ENCODE measurements at places on chromosomes 3 and 15. TPM values are rescaled to one million over a fixed set of nuclear protein-coding genes. Genes with fewer than 3 reads are reported as not detected.

TMC3 gene
- total RNA-seq, result 3.9 TPM

DUOX1 gene
- total RNA-seq, result under 0.01 TPM

C3orf49 gene
- not detected for total RNA-seq

NPAP1 gene
- total RNA-seq, result not detected

ARRDC4 gene
- total RNA-seq, result 16.3 TPM

RTP3 gene
- total RNA-seq, result not detected

CIDEC gene
- total RNA-seq, result under 0.01 TPM

LEO1 gene
- total RNA-seq, result 40.3 TPM

CPLX3 gene
- not detected for total RNA-seq

SH2D7 gene
- total RNA-seq, result not detected

ATP10A gene
- 13.0 TPM for total RNA-seq

NOX5 gene
- total RNA-seq, result under 0.01 TPM

FAM43A gene
- total RNA-seq, result 33.4 TPM

GOLGA6D gene
- total RNA-seq, result not detected

CFAP91 gene
- 0.85 TPM for total RNA-seq

ALDH1L1 gene
- total RNA-seq, result 4.8 TPM

ATP13A5 gene
- not detected for total RNA-seq

PTH1R gene
- 0.38 TPM for total RNA-seq

AGBL1 gene
- not detected for total RNA-seq

AQP9 gene
- not detected for total RNA-seq

EFCAB12 gene
- total RNA-seq, result not detected

ANKRD63 gene
- total RNA-seq, result not detected

FMN1 gene
- 0.85 TPM for total RNA-seq

BFSP2 gene
- total RNA-seq, result not detected

SPATA12 gene
- total RNA-seq, result not detected

GAP43 gene
- total RNA-seq, result 0.56 TPM

DALRD3 gene
- 39.2 TPM for total RNA-seq

NUP210 gene
- 0.38 TPM for total RNA-seq

CHST13 gene
- total RNA-seq, result not detected

HTD2 gene
- total RNA-seq, result 6.1 TPM

CERS3 gene
- not detected for total RNA-seq

ANKRD34C gene
- total RNA-seq, result not detected

SPINT1 gene
- total RNA-seq, result 0.28 TPM

SLC27A2 gene
- under 0.01 TPM for total RNA-seq

IL17RB gene
- under 0.01 TPM for total RNA-seq

MYLK gene
- 46.6 TPM for total RNA-seq

SAMMSON gene
- 0.28 TPM for total RNA-seq

CYP1A2 gene
- total RNA-seq, result not detected

HIGD2B gene
- not detected for total RNA-seq

IQCH gene
- 3.1 TPM for total RNA-seq

PARP9 gene
- 15.7 TPM for total RNA-seq

ZPLD1 gene
- total RNA-seq, result 0.19 TPM

UBAP1L gene
- 1.1 TPM for total RNA-seq

USP50 gene
- total RNA-seq, result not detected

GOLGA6A gene
- total RNA-seq, result under 0.01 TPM

PPIP5K1 gene
- total RNA-seq, result 61.7 TPM

Data from regular cardiac myocyte (primary cell).